ENCODE measurements at places on chromosomes 16 and 17.

DNA sequence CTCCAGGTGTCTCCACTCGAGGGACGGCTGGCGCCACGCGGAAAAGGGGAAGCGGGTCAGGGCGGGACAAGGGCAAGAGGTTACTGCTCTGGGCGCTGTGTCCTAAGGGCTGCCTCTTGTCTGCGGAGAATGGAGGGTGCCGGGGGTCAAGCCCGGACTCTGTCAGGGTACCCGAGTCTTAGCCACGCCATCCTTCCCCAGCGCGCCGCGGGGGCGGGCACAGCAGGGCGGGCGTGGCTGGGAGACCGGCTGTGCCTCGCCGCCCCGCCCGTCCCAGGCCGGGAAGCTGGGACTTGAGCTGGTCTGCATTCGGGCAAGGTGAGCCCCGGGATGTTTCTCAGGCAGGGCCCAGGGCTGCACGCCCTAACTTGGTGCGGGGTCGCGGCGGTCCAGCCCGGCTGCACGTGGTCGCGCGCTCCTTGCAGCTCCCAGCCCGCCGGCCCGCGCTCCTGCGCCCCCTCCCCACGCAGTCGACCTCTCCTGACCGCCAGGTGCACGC, 6.2 kb upstream of the ACTG1 start:
- no peak for DNase-seq

DNA sequence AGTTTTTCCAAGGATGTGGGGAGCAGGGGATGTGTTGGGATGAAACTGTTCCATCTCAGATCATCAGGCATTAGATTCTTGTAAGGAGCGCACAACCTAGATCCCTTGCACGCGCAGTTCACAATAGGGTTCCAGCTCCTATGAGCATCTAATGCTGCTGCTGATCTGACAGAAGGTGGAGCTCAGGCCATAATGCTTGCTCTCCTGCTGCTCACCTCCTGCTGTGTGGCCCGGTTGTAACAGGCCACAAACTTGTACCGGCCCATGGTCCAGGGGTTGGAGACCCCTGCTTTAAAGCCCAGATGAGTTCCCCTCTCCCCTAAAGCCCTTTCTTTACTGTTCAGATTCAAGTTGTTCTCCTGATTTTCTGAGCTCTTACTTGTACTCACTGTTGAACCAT, 44.8 kb downstream of the RNF135 start:
- no peak for DNase-seq

DNA sequence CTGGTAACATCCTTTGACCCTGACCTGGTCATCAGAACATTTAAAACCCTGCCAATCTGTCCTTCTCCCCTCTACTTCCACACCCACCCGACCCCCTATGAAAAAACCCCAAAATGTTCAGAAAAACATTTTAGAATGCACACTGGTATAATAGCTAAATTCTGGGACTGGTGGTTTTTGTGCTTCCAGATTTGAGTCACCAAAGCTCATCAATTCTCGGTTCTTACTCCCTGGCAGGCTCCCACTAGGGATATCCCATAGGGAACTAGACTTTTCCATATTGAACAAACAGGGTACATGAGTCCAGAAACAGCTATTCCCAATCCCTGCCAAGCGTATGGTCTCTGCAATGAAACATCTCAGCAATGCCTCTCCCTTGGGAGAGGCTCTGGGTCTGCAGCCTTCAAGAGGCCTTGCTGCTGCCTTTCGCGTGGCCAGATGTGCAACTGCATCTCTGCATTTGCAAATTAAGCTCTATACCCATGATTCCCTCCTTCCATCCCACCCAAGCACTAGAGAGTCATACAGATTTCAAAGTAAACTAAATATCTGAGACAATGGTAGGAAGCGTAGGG, 67.7 kb downstream of the SMG6 start:
- DNase-seq, result no peak

DNA sequence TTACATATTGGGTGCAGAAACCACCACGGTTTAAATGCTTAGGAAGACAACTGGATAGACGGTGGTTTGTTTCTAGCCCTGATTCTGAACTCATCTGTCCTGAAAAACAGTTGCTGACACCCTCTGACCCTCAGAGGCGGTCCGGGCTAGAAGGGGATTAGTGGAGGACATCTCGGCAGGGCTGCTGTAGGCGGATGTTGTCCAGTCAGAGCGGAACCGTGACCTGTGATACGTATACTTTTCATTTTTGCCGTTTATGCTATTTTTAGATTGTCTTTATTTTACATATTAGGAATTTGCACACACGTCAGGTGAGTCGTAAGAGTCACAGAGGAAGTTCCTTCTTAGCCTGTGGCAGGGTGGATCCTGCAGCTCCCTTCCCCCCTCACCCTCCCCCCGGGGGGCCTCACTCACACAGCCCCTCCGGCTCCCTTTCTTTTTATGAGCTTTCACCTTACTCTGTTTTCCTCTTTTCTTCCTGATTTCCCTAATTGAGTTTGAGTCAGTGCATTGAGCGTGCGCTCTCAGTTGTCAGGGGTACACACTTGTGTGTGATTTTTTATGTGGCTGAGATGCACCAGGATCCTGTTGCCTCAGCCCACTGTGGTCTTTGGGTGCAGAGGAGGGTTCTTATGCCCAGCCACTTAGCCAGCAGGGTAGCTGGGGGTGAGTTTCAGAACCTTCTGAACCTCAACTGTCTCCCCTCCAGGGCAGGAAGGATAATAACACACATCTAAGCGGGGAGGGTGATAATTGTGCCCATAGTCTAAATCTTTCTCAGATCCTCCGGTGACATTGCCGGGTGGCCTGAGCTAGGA, 211.1 kb upstream of the CHMP6 start:
- no peak for DNase-seq

DNA sequence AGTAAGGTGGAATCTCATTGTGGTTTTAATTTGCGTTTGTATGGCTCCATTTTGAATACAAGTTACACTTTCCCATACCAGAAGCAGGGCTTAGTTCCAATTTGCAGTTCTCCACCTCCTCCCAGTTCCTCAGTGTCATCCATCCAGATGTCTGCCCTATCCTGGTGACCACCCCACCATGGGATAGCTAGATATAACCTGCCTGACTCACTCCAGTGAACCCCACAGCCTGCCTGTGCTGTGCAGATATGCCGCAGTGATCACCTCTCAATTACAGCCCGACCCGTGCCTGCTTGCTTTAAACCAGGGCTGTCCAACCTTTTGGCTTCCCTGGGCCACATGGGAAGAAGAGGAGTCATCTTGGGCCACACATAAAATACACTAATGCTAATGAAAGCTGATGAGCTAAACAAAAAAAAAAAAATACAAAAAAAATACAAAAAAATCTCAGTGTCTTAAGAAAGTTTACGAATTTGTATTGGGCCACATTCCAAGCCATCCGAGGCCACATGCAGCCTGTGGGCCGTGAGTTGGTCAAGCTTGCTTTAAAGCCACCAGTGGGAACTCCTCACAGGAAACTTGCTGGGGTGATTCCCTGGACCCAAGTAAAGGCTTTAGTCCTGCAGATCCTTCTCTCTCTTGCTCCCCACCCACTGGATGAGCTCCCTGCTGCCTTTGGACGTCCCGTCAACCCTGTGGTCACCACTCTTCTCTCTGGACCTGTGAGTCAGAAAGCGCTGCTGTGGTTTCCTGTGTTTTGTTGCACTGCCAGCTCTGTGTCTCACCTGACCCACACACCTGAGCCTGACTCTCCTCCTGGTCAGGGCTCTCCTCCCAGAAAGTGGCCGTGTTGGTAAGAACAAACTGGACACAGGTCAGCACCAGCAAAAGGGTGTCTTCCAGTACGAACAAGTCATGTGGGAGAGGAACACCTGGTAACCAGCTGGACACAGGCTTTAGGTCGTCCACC, 83.0 kb downstream of the EMP2 start:
- no peak for DNase-seq

GRCh38 chr17:57121308-57122042, 36.4 kb downstream of the AKAP1 start:
- DNase-seq, result no peak

GRCh38 chr16:29678691-29679267, at the start of gene QPRT:
Gene QPRT (plus strand): TSS chr16:29679180. CDS start chr16:29679198, 18 bp downstream.
- no peak for DNase-seq

- no peak for DNase-seq
Observed at GRCh38 chr16:73775841-73776388, 520.7 kb upstream of the PSMD7 start.

- no peak for DNase-seq
Observed at GRCh38 chr17:57561072-57561861, 183.8 kb downstream of the CCDC182 start.

DNA sequence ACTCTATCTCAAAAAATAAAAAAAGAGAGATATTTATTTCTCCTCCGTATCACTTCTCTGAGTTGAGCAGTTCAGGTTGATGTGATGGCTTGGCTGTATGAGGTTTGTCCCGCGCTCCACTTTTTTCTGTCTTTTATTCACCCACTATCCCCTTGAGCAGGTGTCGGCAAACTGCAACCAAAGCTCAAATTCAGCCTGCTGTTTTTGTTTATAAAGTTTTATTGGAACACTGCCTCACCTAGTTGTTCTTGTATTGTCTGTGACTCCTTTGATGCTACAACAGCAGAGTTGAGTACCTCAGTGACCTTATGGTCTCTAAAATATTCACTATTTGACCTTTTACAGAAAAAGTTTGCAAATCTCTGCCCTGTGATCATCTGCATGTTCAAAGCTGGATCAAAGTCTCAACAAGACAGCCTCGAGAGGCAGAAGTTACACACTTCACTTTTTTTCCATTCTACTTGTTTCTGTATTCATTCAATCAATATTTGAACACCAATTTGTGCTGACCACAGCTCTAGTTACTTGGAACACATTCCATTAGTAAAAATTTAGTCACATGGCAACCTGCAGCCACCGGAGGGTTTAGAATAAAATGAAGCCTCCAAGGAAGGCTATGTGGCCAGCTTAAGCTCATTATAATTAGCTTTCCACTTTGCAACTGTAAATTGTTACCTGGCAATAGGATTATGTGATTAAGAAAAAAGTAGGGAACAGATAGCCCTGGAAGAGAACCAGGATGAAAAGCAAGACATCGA, 945.8 kb downstream of the KCNJ2 start:
- DNase-seq, result no peak

DNA sequence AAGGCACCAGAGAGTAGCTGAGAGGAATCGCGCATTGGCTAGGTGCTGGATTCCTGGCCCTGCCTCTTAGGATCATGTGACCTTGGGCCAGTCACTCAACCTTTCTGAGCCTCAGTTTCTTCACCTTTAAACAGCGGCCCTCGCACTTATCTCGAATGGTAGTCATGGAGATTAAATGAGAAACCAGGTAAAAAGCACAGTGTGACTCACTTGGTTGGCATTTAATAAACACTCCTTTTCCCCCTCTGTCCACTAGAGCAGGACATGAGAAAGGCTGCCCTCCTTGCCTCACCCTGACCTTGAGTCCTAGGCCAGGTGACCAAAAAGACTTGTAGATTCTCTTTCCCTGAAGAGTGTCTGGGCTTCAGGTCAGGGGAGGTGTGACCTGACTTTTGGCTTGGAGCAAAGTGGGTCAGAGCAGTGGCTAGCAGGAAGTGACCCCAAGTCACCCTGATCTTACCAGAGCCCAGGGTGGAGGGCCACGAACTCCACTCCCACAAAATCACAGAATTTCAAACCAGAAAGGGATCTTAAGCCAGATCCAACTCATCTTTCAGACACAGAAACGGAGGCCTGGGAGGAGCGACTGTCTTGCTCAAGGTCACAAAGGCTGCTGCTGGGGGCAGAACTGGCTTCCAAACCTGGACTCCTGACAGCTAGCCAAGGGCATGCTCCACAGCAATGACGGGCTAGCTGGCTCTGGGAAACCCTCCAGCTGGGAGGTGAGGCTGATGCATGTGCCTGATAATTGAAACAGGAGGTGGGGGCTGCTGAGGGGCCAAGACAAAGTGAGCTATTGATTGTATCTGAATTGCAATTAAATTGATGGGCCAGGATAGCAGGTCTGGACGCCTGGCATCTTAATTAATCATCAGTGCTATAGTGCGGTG, 65.2 kb downstream of the PIPOX start:
- DNase-seq, result no peak

DNA sequence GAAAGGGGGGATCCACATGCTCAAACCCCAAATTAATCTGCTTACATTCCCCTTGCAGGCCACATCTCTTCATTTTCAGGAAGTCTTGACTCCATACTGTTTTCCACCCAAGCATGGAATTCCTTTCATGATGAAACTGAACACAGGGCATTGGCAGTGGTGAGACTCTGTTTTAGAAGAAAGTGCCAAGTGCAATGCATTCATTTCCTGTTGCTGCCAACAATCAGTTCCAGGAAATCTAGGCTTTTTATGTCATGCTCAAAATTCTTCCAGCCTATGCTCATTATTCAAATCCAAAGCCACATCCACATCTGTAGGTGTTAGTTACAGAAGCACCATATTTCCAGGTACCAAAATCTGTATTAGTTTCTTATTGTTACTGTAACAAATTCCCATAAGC, 4.1 kb downstream of the CCL2 start:
- no peak for DNase-seq

DNA sequence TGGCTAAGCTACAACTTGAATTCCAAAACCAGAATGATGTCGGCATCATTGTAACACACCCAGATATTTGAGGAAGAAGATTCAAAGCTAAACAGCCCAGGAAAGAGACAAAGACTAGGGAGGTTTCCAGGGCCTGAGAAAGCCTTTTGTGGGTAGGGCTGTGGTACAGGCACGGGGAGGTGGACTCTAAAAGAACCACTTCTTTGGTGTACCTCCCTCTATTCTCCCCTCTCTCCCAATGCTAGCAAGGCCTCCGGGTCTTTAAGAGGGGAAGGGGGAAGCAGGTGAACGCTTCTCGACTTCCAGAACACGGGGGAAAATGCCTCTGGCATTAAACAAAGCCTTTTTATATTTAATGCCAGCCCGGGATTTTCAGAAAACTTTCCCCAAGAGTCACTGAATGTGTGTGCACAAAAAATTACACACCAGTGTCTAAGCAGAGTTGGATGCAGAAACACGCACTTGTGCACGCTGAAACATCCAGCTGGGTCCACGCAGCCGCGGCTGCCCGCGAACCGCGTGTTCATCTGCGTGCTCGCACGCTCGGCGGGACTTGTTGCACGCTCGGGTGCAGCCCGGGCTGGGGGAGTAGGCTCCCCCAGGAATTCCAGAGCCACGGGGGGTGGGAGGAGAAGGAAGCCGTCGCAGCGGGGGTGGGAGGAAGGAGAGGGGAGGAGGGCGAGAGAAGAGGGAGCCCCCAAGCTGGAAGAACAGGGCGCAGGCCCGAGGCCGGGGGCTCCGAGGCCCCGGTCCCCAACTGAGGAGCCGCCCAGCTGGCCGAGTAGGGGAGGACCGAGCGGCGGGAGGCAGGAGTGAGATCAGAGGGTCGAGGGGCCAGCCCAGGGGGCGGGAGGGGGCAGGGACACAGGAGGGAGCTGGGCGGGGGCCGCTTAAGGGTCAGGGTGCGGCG, 20.1 kb upstream of the ZNF423 start:
- no peak for DNase-seq

DNA sequence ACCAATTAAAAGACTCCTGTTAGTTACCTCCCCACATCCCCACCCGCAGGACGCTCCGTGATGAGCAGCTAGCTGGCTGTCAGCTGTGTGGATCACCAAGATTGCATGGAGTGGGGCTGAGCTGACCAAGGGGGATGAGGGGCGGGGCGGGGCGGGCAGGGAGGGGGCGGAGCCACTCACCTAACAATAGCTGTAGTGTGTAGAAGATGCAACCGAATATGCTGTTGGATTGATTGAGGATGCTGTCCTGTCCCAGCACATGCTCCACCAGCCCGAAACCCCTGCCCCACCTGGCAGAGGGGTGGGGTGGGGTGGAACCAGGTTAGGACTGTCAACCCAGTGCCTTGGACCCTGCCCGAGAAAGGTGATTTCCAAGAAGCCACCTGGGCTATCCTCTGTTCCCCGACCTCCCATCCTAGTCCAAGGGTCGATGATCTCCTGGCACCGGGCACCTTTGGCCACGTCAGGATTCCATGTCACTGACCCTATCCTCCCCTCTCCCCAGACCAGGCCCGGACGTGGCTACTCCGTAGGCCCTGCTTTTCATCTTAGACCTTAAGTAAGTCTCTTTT, 1.4 kb downstream of the VKORC1 start:
- DNase-seq, result no peak
